ENCODE measurements at places on chromosomes 7 and 10.

DNA sequence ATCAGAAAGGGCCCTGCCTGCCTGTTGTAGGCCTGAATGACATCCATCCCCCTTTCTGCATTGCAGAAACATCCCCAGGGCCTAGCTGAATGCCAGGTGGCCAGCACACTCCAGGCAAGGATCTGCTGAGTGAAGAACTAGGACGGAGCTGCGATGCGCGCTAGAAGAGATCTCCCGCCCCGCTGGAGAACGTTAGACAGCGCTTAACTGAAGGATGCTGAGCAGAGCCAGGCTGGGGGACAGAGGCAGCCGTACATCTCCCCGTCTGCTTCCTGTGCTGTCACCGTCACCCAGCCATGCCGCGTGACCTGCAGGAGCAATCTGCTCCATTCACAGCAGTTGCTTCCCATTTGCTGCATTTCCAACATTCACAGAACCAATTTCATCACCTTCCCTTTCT, 73.3 kb downstream of the FAM53B start:
- peaks cover 57% of the 10 kb centered on the region for H3K4me1 ChIP-seq
- peak overlapping the region; percentile 39 for H3K4me3 ChIP-seq
- no peaks in the 10 kb centered on the region for H3K27me3 ChIP-seq

DNA sequence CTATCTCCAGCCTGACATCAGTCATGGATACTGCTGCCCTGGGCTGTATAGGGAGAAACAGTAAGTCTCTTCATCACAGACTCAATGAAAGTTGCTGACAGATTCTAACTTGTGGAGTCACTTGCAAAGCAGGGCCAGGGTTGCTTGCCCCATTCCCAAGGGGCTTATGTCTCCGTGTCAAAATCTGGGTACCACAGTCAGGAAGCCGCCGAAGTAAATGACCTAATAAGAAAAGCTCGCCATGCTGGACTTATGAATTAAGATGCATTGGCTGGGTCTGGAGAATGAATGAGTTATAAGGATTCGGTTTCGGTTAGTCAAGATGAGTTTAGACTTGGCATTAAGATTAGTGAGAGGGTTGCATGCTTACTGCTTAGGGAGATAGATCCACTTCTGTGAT, 10.8 kb upstream of the OR6V1 start:
- H3K4me1 ChIP-seq: no peaks in the 10 kb centered on the region
- DNase-seq: no peak
- H3K27me3 ChIP-seq: peaks cover 14% of the 10 kb centered on the region

DNA sequence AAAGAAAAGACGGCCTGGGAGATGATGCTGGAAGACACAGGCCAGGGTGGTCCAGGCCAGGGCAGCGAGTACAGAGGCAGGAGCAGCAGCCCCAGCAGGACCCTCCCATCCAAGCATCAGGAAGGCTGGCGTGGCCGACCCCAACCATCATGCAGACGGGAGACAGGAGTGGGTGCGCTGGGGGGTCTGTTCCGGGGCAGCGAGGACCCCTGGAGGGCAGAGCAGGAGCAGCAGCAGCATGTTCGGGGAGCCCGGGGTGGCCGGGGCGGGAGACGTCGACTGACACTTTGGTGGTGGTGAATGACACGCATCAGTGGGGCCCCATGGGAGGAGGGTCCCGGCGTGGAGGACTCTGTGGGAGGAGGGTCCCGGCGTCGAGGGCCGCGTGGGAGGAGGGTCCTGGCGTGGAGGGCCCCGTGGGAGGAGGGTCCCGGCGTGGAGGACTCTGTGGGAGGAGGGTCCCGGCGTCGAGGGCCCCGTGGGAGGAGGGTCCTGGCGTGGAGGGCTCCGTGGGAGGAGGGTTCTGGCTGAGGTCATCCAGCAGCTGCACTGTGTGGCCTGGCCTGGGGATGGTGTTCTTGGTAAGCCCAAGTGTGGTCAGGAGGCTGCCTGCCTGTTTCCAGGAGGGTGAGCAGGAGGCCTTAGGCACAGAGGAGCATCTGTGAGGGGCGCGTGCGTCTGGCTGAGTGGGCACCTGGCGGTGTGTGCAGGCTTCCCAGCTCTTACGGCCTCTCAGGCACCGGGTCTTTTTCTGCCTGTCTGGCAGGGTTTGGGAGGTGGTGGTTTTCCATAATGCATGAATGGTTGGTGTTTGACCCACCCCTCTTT, 38.9 kb downstream of the FAM20C start:
- H3K27ac ChIP-seq: no peak overlapping the region
- H3K4me3 ChIP-seq: no peak overlapping the region
- DNase-seq: no peak
- H3K27me3 ChIP-seq: no peaks in the 10 kb centered on the region
- no peaks in the 10 kb centered on the region for H3K4me1 ChIP-seq

DNA sequence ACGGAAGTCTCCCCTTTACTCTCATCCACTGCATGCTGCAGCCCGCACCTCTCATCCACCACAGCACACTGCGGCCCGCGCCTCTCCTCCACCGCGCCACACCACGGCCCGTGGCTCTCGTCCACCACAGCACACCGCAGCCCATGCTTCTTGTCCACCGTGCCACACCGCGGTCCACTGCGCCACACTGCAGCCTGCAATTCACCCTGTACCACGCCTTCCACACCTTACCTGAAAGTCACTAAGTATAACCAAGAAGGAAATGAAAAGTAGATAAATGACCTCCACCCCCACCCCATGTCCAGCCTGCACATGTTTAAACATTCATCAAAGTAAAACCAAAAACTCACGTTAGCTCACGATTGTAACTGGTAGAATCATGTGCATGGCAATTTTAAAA, 176.1 kb downstream of the DIP2C start:
- H3K4me1 ChIP-seq: peaks cover 10% of the 10 kb centered on the region
- no peak overlapping the region for H3K4me3 ChIP-seq
- H3K27ac ChIP-seq: no peak overlapping the region
- H3K36me3 ChIP-seq: no peaks in the 10 kb centered on the region
- H3K27me3 ChIP-seq: no peaks in the 10 kb centered on the region
- no peak for DNase-seq
